Thoracic aorta (tissue), 2 donors: ENCODE measurements at places on chromosomes 3 and 15.

- no peak for DNase-seq
These were observed 49.5 kb upstream of the ABHD17C start for GRCh38 chr15:80645494-80646065.

DNA sequence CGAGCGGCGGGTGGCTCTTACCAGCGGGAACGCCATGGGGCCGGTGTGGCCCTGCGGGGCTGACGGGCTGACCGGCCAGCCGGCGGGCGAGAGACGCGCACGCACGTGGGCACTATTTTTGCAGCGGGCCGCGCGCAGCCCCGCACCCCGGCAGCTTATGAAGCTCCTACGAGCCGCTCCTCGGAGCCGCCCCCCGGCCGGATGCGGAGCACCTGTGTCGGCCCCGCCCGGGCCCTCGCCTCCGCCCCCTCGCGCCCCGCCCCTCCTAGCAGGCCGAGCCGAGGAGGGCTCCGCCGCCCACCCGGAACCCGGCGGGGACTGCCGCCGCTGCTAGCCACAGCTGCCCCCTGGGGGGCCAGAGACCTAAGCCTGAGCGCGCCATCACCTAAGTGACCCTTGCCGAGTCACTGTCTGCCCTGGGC, 683 bp upstream of the CPEB1 start:
- no peak for DNase-seq

DNA sequence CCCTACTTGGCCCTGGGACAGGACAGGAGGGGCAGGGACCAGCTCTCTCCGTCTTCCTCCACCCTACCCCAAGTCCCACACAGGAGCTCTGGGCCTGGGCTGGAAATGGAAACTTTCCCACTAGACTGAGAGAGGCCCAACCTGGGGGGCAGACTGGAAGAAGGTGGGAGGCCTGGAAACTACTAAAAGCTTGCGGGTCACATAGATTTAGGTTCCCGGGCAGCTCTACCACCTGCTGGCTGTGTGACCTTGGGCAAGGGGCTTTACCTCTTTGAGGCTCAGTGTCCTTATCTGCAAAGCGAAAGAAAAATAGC, 49.9 kb upstream of the CCDC174 start:
- no peak for DNase-seq

DNA sequence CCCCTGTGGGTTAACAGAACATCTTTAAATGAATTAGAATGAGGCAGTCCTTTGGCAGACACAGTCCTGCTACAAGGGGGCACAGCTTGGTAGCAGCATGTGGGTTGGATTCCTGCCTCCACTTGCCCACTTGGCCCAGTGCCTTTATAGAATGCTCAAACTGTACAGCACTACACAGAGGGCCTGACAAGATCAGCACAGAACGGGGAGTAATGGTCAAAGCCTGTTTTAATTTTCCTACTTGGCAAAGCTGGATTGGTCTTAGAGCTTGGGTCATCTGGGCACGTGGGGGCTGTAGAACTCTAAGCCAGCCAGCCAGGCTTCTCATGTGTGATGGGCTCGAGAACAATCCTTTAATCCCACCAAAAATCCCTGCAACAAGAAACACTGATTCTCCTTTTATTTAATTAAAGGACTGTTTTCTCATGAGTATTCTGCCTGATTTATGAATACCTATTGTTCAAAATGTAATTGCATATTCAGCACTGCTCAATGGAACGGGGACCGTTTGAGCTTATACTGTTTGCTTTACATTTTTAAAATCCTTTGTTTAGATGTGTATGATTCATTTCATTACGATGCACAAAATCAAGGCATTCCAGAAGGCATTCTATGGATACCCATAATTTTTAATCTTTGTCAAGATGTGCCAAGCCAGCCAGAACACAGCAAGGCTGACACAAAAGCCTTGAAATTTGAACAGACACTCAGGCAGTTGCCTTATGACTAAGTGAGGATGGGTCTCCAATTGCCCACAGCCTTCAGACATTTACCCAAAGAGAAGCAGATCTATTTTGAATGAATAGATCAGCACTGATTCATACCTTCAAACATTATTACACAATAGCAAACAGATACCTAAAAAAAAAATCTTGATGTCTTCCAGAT, 249.3 kb upstream of the TGFBR2 start:
- no peak for DNase-seq

- no peak for DNase-seq
These were observed 286.5 kb downstream of the SQOR start for GRCh38 chr15:45921376-45921775.

- DNase-seq, result no peak
These were observed 75.0 kb downstream of the AAGAB start for GRCh38 chr15:67179411-67179995.

DNA sequence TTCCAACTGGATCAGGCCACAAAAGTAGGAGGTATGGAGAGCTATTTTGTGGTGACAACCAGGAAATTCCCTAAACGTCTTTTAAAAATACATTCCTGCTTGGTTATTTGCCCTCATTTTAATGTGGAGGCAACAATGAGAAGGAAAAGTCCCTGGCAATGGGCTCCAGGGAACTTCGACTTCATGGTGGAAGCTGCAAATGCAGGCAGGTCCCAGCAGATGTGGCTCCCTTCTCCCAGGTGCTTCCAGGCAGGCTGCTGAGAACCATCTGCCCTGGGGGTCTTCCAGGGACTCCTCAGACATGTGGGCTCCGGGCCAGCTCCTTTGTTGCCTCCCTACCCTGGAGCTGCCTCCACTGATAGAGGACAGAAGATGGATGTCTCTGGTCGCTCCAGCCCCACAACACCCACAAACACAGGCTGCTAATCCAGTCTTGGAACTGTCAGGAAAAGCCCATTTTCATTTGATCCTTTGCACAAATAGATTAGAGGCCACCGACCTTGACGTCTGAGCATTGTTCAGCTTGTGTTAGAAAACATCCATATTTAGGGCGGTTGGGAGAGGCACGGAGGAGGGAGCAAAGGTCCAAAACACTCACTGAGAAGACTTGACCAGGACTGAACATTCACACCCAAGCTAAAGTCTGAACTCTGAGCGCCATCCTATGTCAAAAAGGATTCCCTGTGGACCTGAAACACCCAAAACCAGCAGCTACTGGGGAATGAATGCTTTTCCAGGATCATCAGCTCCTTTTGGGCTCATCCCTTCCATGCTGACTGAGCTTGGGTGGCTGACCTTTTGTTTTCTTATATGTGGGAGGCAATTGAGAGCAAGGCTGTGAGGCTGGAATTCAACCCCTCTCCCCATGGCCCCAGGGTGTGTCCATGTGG, 30.2 kb upstream of the SLCO2A1 start:
- no peak for DNase-seq

DNA sequence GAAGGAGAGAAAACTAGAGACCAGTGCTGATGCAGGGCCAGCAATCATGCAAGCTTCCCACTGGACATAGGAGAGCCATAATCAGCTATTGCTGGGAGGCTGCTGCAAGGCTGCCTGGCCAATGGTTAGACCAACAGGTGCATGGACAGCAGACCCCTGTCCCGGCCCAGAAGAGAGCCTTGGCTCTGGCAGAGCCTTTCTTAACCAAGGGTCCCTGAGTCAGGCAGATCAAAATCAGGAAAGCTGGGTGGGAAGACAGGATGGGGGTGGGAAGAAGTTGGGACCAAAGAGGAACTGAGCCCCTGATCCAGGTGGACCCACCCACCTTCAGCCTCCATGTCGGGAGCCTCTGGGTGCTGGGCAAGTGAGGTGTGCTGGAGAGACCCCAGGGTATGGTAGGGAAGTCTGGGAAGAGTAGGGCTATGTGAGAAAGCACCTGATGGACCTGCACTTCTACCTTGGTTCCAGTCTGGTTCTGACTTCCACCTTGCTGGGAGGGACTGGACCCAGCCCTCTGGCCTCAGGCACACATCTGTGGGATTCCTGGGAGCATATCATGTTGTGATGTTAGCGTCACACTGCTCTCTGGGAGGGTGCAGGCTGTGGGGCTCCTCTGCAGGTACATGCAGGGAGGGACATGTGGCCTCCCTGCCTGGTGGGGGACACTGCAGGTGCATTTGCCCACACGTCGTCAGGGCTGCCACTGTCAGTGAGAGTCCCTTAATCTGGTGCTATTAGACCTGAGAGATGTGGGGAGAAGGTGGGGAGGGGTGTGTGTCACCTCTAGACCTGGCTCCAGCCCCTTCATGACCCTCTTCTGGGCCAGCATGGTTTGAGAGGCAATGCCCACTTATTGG, 24.7 kb downstream of the KY start:
- no peak for DNase-seq

DNA sequence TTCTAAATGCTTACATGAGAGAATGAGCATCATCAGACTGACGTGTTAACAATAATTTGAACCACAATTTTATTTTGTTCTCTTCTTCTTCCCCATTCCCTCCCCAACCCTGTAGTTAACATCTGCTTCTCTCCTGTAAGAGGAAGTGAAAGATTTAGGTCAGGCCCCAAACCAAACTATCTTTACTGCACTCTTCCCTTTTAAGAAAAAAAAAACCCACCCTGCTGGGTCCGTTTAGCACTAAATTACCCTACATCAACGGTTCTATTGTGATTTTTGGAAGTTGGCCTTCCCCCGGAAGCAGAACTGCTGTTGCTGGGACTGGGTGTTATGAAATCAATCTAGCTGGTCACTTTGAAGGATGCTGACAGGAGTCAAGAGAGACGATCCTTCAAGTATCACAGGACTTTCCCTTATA, 49.4 kb downstream of the NFKBIZ start:
- no peak for DNase-seq

GRCh38 chr3:168558728-168559411, 463.1 kb upstream of the GOLIM4 start:
- no peak for DNase-seq

DNA sequence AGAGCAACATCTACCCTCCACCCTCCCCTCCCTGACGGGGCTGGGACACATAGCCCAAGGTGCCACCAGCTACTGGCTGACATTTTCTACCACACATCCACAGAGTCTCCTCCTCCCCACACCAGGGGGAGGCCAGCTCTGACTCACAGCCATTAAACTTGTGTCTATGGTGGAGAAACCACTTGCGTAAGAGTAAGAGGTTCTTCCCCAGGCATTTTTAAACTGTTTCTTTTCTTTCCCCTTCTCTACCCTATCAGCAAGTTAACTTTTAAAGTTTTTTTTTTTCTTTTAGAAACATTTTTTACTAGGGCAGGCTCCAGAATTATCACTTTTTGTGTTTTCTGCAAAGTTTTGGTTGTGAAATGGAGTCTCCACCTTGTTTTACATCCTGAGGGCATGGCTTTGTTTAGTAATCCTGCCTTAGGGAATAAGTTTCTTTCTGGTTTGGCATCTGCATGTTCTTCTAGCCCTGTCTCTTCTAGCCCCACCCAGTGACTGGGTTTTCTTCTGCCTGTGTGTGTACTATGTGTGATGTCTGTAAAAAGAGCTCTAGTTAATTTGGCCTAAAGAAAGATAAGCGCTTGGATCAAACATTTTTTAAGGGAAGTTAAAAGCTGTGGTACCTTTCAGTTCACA, 148.8 kb upstream of the GADL1 start:
- DNase-seq, result no peak

DNA sequence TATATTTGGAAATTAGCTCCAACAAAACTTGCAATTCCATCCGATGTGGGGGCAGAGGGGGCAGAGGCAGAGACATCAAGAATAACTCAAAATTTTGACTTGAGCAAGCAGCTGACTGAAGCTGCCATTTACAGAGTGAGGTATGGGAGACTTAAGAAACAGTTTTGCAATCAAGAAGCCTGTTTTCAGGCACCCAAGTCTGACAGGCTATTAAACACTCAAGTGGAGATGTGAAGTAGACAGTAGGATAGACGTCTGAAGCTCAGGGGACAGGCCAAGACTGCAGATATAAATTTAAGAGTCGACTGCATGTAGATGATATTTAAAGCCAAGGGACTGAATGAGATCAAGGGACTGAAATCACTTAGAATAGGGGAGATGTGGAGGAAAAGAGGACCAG, 9.9 kb upstream of the SH3BP5 start:
- DNase-seq, result no peak

GRCh38 chr3:18111796-18112232, 313.3 kb downstream of the SATB1 start:
- DNase-seq, result no peak

DNA sequence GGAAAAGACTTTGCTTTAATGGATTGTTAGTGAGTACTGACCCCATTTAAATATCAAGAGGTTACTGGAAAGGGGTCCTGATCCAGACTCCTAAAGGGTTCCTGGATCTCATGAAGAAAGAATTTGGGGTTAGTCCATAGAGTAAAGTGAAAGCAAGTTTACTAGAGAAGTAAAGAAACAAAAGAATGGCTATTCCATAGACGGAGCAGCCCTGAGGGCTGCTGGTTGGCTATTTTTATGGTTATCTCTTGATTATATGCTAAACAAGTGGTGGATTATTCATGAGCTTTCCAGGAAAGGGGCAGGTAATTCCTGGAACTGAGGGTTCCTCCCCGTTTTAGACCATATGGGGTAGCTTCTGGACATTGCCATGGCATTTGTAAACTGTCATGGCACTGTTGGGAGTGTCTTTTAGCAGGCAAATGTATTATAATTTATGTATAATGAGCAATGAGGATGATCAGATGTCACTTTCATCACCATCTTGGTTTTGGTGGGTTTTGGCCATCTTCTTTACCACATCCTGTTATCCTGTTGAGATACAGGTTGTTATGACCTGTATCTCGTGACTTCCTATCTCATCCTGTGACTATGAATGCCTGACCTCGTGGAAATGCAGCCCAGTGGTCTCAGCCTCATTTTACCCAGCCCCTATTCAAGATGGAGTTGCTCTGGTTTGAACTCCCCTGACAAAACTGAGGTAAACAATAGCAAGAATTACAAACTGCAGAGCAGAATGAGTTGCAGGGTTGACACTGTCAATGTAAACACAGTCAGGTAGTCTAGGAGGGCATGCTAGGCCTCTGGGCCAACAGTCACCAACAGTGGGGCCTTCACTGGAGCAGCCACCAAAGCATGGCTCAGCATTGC, 10.3 kb upstream of the GPR160 start:
- no peak for DNase-seq

DNA sequence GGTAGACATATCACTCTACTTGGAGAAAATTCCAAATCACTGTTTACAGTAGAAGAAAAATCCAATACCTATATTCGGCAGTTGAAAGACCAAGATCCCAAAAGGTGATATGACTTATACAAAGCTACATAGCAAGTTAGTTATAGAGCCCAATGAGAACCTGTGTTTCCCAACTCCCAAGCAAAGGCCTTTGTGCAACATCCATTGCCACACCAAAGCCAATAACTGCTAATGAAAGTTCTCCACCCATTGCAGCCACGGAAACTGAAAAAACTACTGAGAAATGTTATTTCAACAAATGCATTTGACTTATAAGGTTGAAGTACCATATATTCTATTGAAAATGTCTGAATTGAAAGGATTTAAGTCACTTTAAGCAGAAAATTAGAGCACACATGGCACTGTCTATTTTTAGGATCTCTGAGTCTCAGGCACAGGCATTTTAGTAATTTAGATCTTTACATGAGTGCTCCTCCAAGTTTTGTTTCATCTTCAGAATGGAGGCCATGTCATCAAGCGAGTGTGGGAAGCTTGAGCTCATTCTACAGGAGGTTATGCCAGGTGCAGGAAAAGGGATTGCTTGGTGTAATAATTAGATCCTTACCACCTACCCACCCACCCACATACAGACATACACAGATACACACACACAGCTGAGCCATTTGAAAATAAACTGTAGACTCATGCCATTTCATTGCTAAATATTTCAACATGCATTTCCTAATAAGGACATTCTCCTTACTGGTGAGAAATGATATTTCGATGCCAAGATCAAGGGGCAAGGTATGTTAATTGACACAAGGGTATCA, 19.7 kb upstream of the ANO10 start:
- DNase-seq, result no peak

- DNase-seq, result no peak
These were observed 251.4 kb upstream of the LYSMD4 start for GRCh38 chr15:99984491-99985243.

- no peak for DNase-seq
These were observed 132.7 kb downstream of the CD47 start for GRCh38 chr3:107958146-107958545.
